Cortex of kidney (tissue), 1 donor: ENCODE measurements at places on chromosomes 11 and 22.
A peak's percentile ranks its signal among the peaks of the same experiment; 100 is the strongest.

DNA sequence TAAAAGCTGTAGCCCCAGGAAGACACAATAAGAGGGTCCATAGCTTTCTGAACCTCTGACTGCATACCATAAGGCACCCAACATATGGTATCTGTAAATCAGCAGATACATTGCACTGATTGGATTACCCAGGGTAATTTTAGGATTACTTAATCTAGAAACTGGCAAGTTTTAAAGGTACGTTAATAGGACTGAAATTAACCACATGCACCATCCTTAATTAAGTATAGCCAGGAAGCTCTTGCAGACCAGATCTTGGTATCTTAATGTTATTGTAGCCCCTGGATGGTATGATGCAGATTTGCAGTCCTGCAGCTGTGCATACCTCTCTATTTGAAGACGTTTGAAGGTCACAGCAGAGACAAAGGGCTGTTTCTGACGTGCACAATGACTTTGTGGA is 72.8 kb downstream of the ARHGAP42 start:
- no peak for DNase-seq

- DNase-seq: no peak
These were observed 15.3 kb upstream of the RASL10A start for GRCh38 chr22:29330753-29331152.

DNA sequence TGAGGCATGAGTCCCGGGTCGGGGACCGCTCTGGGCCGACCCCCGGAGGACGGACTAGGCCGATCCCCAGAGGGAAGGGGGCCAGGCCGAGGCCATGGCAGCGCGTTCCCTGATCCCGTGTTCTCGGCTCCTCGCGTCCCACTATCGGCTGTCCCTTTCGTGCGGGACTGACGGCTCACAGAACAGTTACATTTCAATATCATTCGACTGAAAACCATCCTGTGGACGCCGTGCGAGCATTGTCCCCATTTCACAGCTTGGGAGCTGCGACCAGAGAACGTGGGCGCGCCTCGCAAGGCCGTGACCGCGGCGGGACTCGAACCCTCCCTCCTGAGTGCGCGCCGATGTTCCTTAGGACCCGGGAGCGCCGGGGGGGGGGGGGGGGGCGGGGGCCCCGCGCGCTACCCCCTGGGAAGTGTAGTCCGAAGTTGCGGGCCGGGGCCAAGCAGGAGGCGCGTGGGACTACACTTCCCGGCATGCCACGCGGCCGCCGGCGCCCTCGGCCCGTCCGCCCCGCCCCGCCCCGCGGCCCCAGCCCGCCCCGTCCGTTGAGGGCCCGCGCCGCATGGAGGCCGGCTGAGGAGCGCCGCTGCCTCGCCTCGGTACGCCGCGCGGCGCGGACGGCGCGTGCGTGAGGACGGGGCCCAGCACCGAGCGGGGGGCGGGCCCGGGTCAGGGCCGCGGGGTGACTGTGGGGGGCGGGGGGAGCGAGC is at the start of gene TRABD:
TSS of gene TRABD (plus strand) at position 539 of the 713 bp plus-strand sequence. CDS start 7,148 bp downstream, outside the sequence.
- peak; percentile 63 for DNase-seq

DNA sequence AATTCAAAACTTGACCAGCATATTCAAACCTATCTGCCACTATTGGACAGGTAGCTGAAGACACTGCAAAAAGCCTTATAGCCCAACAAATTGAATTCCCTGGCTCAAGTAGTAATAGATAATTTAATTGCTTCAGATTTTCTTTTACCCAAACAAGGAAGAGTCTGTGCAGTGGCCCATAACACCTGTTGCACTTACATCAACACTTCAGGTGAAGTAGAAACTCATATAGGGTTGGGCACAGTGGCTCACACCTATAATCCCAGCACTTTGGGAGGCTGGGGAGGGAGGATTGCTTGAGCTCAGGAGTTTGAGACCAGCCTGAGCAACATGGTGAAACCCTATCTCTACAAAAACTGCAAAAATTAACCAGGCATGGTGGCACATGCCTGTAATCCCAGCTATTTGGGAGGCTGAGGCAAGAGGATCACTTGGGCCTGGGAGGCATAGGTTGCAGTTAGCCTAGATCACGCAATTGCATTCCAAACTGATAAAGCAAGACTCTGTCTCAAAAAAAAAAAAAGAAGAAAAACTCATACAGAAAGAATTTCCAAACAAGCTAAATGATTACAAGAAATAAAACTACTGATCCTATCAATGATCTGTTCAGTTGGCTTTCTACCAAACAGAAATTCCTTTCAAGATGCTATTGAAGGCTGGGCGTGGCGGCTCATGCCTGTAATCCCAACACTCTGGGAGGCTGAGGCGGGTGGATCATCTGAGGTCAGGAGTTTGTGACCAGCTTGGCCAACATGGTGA is 9.5 kb downstream of the FOLR3 start:
- no peak for DNase-seq

GRCh38 chr11:77244277-77245027 is 57.0 kb downstream of the GDPD4 start:
- no peak for DNase-seq

DNA sequence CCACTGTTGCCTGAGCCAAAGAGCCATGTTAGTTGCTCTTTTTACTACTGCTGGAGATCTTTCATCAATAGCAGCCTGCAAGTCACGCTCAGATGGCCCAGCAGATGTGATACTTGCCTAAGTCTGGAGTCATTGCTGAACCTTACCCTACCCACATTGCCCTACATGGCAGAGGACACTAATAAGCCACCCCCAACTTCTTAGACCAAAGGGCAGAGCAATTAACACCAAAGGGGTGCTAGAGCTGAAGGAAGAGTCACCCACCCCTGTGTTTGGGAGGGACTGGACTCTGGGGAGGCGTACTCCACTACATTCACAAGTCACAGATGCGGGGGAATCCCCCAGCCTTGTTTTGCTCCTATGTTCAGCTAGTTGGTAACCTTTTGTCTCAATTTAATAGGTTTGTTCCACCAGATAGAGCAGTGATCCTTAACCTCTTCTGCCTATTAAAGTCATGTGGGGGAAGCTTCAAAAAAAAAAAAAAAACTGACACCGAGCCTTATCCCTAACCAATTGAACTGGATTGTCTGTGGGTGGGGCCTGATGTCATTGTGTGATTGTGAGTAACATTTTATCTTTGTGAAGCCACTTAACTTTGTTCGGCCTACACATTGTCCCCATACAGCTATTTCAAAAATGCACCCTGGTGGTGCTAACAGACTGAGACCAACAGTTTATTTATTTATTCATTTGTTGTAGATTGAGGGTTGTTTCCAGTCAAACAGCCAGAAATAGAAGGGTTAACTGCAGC is 13.1 kb downstream of the ADM start:
- DNase-seq: no peak

DNA sequence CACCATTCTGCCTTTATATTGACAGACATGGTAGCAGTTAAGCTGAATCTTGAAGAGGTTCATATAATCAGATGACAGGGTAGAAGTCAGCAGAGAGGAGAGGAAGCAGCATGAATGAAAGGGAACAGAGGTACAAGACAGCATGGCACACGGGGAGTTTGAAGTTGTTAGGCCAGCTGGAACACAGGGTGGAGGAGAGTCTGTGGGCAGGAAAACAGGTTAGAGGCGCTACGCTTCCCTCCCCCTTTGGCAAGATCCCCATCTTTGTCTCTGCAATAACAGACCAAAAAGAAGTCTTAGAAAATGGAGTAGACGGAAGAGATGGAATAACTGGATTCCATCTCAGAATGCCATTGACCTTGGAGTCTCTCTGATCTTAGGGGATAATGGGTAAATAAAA is 20.0 kb upstream of the NDUFC2 start:
- no peak for DNase-seq

DNA sequence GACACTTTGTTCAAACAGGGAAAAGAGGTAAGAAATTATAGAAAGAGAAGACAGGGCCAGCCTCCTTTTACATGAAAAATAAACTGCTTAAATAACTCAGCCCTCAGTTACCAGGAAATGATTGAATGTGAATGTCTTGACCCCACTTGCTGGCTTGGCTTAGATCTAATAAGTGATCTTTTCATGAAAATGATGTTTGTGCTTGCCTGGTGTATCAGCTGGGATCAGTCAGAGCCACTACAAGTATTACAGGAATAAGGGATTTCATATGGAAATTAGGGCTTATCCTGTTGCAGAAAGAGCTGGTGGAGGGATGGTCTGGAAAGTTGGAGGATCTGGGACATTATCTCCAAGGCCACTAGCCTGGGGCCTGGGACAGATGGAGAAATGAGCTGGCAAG is 51.8 kb downstream of the COMMD9 start:
- no peak for DNase-seq

DNA sequence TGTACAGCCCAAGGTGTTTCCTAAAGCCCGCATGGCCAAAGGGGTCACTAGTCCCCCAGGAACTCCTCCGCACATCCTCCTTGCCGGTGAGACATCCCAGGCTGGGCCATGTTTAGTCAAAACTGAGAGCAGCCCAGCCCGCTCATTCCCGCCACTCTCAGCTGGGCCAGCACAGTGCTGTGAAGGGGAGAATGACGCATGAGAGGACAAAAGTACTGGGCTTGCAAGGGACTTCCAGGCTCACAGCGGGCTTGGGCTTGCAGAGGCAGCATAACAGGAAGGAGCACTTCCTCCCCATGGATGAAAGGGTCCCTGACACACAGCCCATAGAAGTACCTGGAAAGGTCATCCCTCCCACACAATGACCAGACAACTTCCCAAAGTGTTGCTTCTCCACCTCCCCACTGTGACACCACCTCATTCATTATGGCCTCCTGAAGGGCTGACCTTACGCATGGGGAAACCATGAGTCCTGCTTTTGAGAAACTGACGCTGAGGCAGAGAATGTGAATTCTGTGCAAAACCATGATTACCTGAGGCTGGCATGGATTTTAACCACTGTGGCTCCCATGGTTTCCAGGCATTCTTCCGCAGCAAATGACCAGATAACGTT is 19.1 kb downstream of the ETS1 start:
- no peak for DNase-seq

GRCh38 chr22:41745968-41746367 is 46.7 kb downstream of the MEI1 start:
- DNase-seq: no peak

GRCh38 chr11:118633979-118634378 is 26.6 kb downstream of the PHLDB1 start:
- DNase-seq: no peak

- DNase-seq: no peak
These were observed 1480.4 kb downstream of the BRD1 start for GRCh38 chr22:48347311-48347710.

DNA sequence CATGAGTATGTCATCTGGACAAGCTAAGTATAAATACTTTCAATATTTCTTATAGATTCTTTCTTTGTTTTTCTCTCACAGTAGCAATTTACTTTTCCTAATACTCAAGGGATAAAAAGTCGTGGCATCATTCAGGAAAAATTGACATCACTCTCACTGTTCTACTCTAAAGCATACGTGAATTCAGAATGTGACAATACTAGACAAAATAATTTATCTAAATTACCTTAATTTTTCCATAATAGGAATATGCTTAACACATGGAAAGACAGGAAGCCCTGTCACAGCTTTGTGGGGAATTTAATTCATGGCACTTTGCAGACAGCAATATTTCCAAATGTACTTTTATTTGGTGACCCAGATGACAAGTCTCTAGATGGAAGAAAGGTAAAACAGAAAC is 394.6 kb downstream of the DLG2 start:
- DNase-seq: no peak

- no peak for DNase-seq
These were observed 6.6 kb upstream of the PLAAT4 start for GRCh38 chr11:63530021-63530420.

DNA sequence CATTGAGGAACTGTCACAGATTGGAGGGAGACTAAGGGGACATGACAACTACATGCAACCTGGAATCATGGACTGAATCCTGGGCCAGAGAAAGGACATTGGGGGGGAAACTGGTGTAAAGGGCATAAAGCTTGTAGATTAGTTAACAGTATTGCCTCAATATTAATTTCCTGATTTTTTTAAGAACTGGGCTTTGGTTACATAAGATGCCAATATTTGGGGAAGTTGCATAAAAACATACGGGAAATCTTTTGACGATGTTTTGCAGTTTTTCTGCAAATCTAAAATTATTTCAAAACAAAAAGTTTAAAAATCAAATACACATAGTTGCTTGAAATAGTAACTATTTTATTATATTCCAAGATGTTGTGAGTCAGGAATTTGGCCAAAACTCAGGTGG is 2.9 kb upstream of the FOLR3 start:
- DNase-seq: no peak

GRCh38 chr11:47980088-47980906 is at the start of gene PTPRJ:
TSS of gene PTPRJ (plus strand) at chr11:47980559. CDS start at chr11:47980913, 354 bp downstream.
- no peak for DNase-seq

DNA sequence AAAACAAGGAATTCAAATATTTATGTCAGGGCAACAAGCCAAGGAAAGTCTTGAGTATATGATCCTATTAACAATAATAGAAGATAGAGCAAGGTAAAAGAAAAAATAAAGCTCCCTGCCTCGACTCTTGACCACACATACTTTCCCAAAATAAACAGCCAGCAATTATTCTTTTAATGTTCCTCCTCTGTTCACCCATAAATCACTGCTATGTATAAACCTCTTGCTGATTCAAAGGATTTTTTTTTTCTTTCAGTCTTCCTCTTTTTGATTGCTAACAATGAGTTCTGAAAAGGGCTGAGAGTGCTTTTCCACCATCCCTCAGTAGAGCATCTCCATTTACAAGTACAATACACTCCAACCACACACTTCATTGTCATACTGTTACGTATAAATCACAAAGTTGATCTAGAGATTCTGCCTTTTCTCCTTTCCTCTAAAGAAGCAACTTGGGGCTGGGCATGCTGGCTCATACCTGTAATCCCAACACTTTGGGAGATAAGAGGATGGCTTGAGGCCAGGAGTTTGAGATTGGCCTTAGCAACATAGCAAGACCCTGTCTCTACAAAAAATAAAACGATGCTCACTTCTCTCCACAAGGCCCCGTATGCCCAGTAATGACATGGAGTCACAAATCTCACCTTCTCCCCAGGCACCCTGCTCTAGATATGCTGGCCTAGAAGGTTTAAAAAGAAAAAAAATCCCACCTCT is 24.0 kb downstream of the RAB30 start:
- DNase-seq: no peak

DNA sequence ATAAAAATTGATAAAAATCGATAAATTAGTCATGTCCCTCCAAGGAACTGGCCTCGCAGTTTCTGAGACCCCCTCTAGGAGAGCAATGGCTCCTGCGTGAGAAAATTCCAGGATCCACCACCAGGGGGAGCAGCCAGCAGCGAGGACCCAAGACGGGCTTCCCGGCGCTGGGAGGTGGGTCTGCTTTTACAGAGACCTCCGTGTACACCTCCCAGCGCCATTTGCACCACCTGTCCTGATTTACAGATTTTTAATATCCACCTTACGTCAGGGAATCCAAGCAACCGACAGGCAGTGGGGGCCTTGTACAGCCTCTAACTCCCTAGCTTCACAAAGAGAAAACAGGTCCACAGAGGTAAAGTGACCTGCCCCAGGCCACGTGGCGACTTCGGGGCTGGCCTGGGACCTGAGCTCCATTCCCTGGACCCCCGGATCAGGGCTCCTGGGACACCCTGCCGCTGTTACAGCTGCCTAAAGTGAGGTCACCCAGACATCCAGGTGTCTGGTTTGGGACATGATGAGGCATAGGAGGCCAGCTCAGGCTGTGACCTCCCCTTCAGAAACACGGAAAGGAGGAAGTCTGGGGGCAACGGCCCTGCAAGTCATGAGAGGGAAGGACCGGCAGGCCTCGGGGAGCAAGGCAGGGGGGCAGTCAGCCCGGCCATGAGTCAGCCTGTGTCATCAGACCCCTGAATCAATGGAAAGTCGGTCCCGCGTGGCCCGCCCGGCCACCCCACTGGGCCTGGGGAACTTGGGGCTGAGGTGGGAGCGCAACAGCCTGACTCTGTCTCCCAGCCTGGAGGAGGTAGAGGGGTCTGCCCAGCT is 3.5 kb downstream of the OSM start:
- DNase-seq: no peak

- DNase-seq: no peak
These were observed 620 bp upstream of the ATG2A start for GRCh38 chr11:64917663-64917995.

GRCh38 chr11:118087931-118088330 is 1.2 kb upstream of the SMIM35 start:
- no peak for DNase-seq
